ENCODE measurements at places on chromosomes 1 and 21.

GRCh38 chr1:59427784-59428183, 130.9 kb downstream of the FGGY start:
- H3K27ac ChIP-seq, result no peak overlapping the region
- no peak for DNase-seq
- H3K4me3 ChIP-seq, result no peak overlapping the region
- no peaks in the 10 kb centered on the region for H3K36me3 ChIP-seq
- no peaks in the 10 kb centered on the region for H3K4me1 ChIP-seq
- no peaks in the 10 kb centered on the region for H3K27me3 ChIP-seq

- peak overlapping the region; percentile 43 for H3K27ac ChIP-seq
- peak; percentile 89 for DNase-seq
- no peaks in the 10 kb centered on the region for H3K27me3 ChIP-seq
- peaks cover 3% of the 10 kb centered on the region for H3K36me3 ChIP-seq
Measured at GRCh38 chr1:33367485-33368405, 46.8 kb upstream of the A3GALT2 start.

DNA sequence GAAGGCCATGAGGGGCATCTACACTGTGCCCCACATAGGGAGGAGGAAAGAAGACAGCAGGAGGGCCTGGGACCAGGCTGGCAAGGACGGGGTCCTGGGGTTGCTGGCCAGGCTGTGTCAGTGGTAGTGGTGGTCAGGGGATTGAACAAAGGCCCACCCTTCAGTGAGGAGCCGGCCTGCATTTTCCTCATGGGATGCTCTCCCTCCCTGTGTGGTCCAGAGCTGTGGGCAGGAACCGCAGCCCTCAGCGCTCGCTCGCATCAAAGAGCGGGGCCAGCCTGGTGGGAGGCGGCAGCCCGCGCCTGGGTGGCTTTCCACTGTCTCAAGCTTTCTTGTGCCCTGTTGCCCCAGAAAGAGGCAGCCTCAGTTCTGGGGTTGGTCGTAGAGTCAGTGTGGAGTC, 24.8 kb downstream of the LHX4 start:
- H3K27me3 ChIP-seq, result peaks cover 6% of the 10 kb centered on the region
- no peak overlapping the region for H3K27ac ChIP-seq
- no peak for DNase-seq
- no peaks in the 10 kb centered on the region for H3K4me1 ChIP-seq

- no peak overlapping the region for H3K4me3 ChIP-seq
- H3K27ac ChIP-seq, result no peak overlapping the region
- DNase-seq, result peak; percentile 55
- H3K4me1 ChIP-seq, result no peaks in the 10 kb centered on the region
Measured at GRCh38 chr1:48823168-48823567, 46.5 kb upstream of the BEND5 start.

GRCh38 chr1:186770421-186770820, 58.3 kb upstream of the PLA2G4A start:
- no peak overlapping the region for H3K27ac ChIP-seq
- H3K4me3 ChIP-seq, result no peak overlapping the region
- H3K36me3 ChIP-seq, result no peaks in the 10 kb centered on the region
- no peaks in the 10 kb centered on the region for H3K27me3 ChIP-seq
- DNase-seq, result no peak

DNA sequence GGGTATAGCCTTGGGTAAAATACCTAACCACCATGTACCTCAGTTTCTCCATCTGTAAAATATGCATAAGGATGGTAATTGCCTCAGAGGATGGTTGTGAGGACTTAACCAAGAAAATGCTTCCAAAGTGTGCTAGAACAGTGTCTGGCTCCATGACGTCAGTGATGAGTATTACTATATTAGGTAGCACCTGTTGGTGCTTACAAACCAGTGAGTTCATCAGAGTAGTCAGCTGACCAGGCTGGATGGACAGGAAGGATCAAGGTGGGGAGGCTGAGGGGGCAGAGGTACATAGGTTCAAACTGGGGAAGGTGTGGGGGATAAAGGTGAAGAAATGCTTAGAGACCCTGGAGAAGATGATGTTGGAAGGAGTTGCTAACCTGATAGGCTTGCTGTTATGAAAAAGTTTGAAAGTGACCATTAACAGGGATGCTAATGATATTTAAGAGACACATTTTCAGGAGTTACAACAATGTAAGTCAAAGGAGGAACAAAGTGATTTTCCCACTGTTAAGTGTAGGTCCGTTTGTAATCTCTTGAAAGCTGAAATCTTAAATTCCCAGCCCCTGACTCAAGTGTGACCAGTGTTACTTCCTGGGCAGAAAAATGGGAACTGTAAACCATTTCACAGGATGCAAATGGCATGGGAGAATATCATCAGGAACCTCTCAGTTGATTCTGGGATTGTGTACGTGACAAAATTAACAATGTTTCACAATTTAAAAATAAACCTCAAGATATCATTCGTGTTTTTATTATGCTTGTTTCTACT, 4.4 kb downstream of the NTPCR start:
- no peaks in the 10 kb centered on the region for H3K4me1 ChIP-seq
- H3K27me3 ChIP-seq, result no peaks in the 10 kb centered on the region
- no peak overlapping the region for H3K27ac ChIP-seq
- H3K36me3 ChIP-seq, result peaks cover 18% of the 10 kb centered on the region

DNA sequence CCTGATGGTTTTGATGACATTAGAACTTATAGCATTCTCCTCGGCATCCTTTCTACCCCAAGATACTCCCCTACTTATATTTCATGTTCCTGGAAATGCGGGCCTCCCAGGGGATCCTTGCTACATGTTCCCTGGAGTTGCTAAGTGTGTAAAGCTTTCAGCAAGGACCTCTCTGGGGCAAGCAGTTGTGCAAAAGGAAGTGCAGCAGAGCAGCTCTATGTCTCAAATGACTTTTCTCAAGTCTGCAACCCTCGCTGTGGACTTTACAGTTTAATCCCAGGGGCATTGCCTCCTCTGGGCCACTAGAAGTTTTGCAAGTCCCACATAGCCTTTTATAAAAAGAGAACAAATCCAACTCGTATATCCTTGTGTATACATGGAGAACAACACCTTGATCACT, 20.8 kb upstream of the MNDA start:
- H3K27me3 ChIP-seq, result no peaks in the 10 kb centered on the region
- no peak for DNase-seq
- H3K4me3 ChIP-seq, result no peak overlapping the region
- H3K36me3 ChIP-seq, result no peaks in the 10 kb centered on the region
- no peak overlapping the region for H3K27ac ChIP-seq

GRCh38 chr21:42234464-42235241, 15.7 kb downstream of the ABCG1 start:
- H3K27me3 ChIP-seq, result no peaks in the 10 kb centered on the region
- peaks cover 28% of the 10 kb centered on the region for H3K4me1 ChIP-seq
- H3K36me3 ChIP-seq, result no peaks in the 10 kb centered on the region

GRCh38 chr1:159939678-159940002, 5.8 kb downstream of the IGSF9 start:
- no peak overlapping the region for H3K27ac ChIP-seq
- peaks cover 12% of the 10 kb centered on the region for H3K4me1 ChIP-seq
- no peaks in the 10 kb centered on the region for H3K36me3 ChIP-seq

GRCh38 chr21:29163341-29164115, 33.1 kb downstream of the MAP3K7CL start:
- H3K36me3 ChIP-seq, result peaks cover 1% of the 10 kb centered on the region
- peak overlapping the region; percentile 54 for H3K27ac ChIP-seq
- no peaks in the 10 kb centered on the region for H3K4me1 ChIP-seq
- H3K4me3 ChIP-seq, result no peak overlapping the region
- DNase-seq, result peak; percentile 44
- H3K27me3 ChIP-seq, result no peaks in the 10 kb centered on the region

DNA sequence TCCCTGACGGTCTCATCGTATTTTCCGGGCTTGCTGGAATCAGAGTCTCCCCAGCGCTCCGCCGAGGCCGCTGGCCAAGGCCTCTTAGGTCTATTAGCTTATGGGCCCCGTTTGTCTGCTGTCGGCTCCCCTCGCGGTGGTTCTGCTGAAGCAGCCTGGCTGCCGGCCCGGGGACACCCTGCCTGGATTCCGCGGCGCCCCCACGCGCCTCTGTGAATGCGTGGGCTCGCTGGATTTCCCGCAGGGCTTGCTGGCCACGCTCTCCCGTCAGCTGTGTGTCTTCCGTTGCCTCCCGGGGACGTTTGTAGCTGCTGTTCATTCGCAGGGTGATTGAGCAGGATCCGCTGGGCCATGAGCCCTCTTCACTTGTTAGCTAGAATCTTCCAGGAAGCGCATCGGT, 8.4 kb downstream of the LRRC3 start:
- DNase-seq, result peak; percentile 49
- H3K27me3 ChIP-seq, result no peaks in the 10 kb centered on the region

DNA sequence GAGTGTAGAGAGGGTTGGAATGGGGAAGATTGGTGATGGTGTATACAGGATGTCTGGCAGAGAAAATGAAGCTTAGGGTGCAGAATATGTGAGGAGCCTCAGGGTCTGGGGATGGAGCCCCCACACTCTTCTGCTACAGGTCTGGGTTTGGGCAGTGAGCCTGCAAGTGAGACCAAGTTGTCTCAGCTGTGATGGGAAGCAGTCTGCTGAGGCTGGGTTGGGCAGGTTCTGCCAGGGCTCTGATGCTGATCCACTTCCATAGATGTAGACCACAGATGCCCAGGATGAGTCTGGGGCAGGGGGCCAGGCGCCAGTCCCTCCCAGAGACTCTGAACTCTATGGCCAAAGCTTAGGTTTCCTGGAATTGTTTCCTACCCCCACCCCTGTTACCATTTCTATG, 516.9 kb downstream of the PTPRU start:
- H3K27ac ChIP-seq, result no peak overlapping the region
- H3K4me3 ChIP-seq, result no peak overlapping the region
- H3K36me3 ChIP-seq, result no peaks in the 10 kb centered on the region
- no peaks in the 10 kb centered on the region for H3K27me3 ChIP-seq
- no peak for DNase-seq

DNA sequence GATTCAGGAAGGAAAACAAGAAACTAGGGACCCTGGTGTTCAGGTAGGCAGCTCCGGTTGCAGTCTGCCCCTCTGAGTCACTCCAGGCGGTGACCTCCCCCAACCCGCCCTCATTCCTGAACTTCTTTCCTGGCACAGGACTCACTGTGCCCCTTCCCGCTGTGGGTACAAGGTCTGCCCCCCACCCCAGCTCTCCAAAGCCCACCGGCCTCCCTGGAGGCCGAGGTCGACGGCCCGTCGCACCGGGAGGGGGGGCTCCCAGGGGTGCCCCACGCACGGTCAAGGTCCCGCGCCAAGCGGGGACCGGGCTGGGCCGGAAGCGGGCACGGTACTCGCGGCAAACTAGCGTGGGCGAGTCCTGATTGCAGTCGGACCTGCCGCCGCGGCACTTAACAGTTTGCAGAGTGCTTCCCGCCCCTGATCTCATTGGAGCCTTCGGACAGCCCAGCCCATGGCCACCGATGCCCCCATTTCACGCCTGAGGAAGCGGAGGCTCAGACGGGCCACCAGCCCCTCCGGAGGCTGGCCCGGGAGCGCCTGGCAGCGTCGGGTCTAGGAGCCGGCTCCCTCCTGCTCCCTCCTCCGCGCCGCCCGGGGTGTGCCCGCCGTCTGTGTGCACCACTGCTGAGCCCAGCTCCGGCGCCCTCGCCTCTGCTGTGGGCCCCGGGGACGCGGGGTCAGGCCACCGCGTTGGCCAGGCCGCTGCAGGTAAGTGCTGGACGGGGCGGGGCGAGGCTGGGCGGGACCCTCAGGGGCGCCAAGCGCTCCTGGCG, at the start of gene GJB3:
Gene GJB3 (plus strand): TSS at position 144 of the 773 bp plus-strand sequence. CDS start 3,549 bp downstream, outside the sequence.
- H3K4me3 ChIP-seq, result no peak within 1 kb of the TSS
- no peak for DNase-seq
- H3K4me1 ChIP-seq, result peaks cover 8% of the 10 kb centered on the region

DNA sequence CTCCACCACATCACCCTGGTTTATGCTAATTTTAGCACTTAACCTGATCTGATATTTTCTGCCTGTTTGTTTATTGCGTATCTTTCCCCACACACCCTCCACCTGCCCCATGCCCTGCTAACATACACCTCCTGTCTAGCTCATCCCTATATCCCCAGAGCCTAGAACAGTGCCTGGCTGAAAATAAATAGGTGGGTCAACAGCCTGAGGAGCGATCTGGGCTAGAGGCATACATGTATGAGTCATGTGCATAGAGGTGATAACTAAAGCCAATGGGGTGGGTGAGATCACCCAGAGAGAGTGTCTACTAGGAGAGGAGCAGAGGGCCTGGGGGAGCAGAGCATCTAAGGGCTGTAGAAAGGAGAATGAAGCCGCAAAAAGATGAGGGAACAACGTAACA, 2.7 kb downstream of the HTR1D start:
- H3K27me3 ChIP-seq, result peaks cover 32% of the 10 kb centered on the region
- no peak for DNase-seq
- no peak overlapping the region for H3K27ac ChIP-seq
- H3K4me1 ChIP-seq, result peaks cover 7% of the 10 kb centered on the region
- no peak overlapping the region for H3K4me3 ChIP-seq

- H3K4me1 ChIP-seq, result no peaks in the 10 kb centered on the region
- DNase-seq, result no peak
- no peaks in the 10 kb centered on the region for H3K36me3 ChIP-seq
- no peak overlapping the region for H3K27ac ChIP-seq
Measured at GRCh38 chr1:37108596-37109188, 74.4 kb upstream of the GRIK3 start.

DNA sequence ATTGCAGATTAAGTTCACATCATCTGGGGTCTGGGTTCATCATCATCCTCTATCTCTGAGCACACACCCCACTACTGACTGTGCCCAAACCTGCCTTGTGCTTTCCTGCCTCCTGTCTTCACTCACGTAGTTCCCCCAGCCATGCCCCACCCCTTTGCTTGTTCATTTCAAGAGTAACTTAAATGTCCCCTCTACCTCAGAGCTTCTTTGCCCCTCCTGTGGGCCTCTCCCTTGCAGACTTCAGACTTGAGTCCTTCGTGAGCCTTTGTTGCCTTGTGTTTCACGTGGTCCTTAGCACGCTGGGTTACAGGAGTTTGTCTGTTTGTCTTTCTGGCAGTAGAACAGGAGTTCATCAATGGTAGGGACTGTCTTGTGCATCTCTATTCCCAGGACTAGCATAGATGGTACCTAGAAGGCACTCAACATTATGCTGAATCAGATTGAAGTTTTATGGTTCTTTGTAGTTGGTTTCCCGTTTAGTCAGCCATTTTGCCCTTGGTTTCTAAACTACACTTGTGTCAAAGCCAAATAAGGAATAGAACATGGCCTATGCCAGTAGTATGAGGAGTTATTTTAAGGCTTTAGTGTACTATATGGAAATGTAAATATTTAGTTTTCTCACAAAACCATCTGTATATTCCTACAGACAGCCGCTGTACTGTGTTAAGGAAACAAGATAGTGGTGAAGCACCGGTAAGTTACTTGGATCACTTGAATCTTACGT, 86.2 kb downstream of the TTC3 start:
- H3K27ac ChIP-seq, result no peak overlapping the region
- no peak overlapping the region for H3K4me3 ChIP-seq
- no peaks in the 10 kb centered on the region for H3K27me3 ChIP-seq
- H3K4me1 ChIP-seq, result no peaks in the 10 kb centered on the region

DNA sequence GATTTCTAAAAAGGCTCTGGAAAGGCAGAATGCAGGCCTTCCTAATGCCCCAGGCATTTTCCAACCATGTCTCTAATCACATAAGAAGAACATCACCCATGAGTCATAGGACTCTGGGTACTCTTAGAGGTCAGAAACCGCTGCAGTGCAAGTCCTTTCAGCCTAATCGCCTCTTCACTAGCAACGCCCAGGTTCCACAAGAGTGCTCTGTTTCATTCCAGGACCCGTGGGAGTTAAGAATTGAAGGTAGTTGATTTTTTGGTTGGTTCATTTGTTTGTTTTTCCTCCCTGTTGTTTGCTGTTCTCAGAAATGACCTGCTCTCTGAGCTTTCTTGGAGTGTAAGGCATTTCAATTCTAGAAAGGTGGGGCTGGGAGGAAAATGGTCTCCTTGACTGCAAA, 123.2 kb downstream of the NR5A2 start:
- no peaks in the 10 kb centered on the region for H3K27me3 ChIP-seq
- H3K4me1 ChIP-seq, result no peaks in the 10 kb centered on the region
- no peak for DNase-seq
- H3K36me3 ChIP-seq, result no peaks in the 10 kb centered on the region
- H3K27ac ChIP-seq, result no peak overlapping the region

Data from lung (tissue), 17 donors.